ENCODE measurements at places on chromosomes 16 and 17. TPM values are rescaled to one million over a fixed set of nuclear protein-coding genes. Genes with fewer than 3 reads are reported as not detected.

The MT1F gene
- total RNA-seq: 15.8 TPM

The SLC6A2 gene
- 1.6 TPM for total RNA-seq

The SLC5A11 gene
- total RNA-seq: 3.7 TPM

The PYDC1 gene
- not detected for total RNA-seq

The PTX4 gene
- 0.18 TPM for total RNA-seq

The KRT27 gene
- total RNA-seq: not detected

The OR2C1 gene
- total RNA-seq: 1.3 TPM

The NECAB2 gene
- 0.82 TPM for total RNA-seq

The ZNF213 gene
- total RNA-seq: 13.0 TPM

The SOX9 gene
- total RNA-seq: 9.7 TPM

The TRPV2 gene
- 6.1 TPM for total RNA-seq

The GDPD1 gene
- 4.0 TPM for total RNA-seq

The SHISA6 gene
- total RNA-seq: 1.2 TPM

The CCL18 gene
- total RNA-seq: not detected

The MAP2K6 gene
- total RNA-seq: 19.9 TPM

All from metanephros (tissue), 2 donors.